ENCODE measurements at places on chromosomes 5 and 9.

DNA sequence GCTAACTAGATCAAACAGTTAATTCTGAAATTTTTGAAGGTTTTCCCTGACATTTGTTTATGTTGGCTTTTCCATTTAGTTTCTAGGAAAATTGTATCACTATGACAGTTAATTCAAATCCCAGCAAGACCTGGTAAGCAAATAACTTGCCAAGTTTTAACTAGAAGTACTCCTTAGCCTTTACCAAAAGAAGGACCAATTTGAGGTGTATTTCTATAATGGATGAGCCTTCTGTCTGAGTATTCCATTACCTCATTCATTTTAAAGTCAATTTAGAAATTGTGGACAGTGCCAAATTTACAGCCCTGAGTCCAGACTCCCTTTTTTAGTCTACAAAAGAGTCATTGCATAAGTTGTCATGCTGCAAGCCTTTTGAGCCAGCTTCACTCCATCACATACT, 687.6 kb downstream of the CETN3 start:
- DNase-seq, result no peak

DNA sequence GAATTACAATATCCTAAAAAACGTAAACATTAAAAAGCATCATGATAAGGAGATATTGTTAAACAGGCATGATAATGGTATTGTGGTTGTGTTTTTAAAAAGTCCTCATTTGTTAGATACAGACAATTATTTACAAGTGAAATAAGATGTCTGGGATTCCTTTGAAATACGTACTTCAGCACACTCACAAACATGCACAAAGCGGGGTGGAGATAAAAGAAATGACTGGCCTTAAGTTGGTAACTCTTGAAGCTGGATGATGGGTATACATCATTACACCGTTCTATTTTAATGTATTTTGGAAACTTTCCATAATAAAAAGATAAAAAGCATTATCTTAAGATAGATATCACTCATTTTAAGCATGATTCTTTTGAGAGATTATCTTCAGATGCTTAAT, 1.0 kb downstream of the FAM200C start:
- DNase-seq, result no peak

DNA sequence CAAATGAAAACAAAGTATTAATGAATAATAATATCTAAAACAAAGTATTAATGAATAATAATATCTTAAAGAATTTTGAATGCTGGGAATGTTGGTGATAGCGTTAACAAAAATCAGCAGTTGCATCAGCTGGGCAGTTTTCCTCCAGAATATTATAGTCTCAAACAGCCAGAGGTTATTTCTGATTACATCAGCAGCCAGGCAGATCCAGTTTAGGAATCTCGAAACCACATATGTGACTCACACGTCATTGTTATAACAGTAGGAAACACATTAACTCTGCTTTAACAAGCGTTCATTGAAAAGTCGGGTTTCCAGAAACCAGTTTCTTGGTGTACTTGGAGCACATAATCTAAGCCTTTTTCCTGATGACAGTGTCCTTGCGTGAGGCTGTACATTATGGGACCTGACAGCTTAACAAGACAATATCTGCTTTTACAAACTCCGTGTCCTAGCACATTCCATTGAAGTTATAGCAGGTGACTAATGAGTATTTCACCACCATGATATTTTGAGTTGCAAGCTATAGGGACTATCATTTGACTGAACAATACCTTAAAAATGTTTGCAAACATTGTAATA, 559.5 kb upstream of the KLF4 start:
- no peak for DNase-seq

- no peak for DNase-seq
Measured at GRCh38 chr5:55864606-55865541, 13.7 kb downstream of the IL31RA start.

- DNase-seq, result no peak
Measured at GRCh38 chr5:65172486-65173129, 309.1 kb downstream of the ADAMTS6 start.

GRCh38 chr9:15357050-15357653, 50.1 kb upstream of the TTC39B start:
- DNase-seq, result peak; percentile 88

Data from endodermal cell (in vitro differentiated cells).